DND-41 (cell line): ENCODE measurements at places on chromosomes 6 and 20.
A peak's percentile ranks its signal among the peaks of the same experiment; 100 is the strongest.

DNA sequence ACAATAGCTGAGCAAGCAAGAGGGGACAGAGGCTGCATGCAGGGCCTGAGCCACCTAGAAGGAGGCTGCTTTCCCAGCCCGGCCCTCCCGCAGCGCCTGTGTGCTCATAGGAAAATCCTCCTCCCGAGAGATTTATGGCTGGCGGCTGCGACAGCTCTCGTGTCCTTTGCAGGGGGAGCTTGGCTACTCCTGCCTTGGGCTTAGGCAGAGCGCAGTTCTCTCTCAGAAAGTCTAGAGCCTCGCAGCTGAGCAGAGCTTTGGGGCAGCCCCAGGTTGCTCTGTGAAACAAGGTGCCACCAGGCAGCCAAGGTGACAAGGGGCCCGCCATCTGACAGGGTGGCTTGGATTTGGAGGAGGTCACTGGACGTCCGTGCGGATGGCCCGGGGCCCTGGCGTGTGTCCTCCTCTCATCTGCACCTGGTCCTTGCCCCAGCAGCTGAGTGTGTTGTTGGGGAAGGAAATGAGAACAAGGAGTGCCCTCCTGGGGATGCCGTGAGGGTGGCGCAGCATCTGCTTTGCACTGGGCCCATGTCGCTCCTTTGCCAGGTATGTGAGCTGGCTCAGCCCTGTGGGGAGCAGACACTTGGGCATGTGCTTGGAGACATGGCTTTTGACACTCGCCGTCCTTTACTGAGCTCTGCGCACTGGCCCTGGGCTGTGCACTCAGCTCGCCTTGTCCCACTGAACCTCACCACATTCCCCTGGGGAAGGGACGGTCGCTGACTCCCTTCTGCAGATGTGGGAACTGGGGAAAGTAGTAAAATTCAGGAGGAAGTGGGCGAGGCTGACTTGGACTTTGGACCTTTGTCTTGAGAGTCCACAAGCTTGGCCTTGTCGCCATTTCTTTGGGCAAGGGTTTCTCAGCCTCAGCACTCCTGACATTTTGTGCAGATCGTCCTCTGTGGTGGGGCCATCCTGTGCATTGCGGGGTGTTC is 41.9 kb downstream of the EDN3 start:
- no peak for DNase-seq

DNA sequence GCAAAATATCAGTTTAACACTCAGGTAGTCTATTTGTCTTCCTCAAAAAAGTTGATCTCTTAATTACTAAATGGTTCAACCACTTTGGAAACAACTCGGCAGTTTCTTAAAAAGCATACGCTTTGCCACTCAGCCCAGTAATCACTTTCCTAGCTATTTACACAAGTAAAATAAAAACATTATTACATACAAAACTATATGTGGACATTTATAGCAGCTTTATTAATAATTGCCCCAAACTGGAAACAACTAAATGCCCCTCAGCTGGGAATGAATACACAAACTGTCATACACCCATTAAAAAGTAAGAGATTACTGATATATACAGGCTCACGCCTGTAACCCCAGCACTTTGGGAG is 7.4 kb downstream of the EEF1A1 start:
- no peak for DNase-seq

GRCh38 chr20:48986899-48987298 is 59.2 kb upstream of the CSE1L start:
- no peak for DNase-seq

- DNase-seq, result no peak
Measured at GRCh38 chr20:37375227-37375626, 29.3 kb downstream of the SRC start.

DNA sequence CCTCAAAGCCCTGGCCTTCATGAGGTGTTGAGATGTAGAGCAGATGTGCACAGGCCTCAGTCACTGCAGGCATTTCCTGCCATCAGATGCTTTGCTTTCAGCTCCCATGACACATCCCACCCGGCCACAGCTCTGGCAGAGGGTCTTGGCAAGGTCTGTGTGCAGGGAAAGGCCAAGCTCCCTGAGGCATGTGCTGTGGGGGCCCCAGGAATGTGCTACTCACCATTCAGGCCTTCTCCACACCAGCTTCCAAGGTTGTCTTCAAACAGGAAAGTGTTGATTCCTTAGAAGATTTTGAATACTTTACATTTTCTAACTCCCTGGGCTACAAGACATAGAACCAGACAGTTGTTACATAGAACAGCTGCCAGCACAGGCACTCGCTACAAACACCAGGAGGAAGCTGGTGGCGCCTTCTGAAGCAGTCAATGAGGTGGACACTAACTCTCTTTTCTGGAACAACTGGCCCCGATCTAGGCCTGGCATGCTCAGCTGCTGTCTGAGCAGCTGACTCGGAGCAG is 27.8 kb downstream of the CASS4 start:
- DNase-seq, result no peak

DNA sequence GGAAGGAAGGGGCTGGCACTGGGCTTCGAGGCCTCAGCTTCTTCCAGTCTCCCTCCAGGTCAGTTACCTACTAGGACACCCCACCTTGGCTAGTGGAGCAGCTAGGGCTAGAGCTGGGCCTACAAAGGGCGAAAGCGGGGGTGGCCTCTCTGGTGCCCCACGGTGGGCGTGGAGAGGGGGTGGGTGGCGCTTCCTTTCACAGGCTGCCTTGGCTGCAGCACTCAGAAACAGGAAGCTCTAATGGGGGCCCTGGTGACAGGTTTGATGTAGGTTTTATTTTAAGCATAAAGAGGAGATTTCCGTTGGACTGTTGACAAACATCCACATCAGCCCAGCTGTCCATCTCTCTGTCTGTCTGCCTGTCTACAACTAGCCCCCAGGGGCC is 13.4 kb downstream of the FAM110A start:
- peak; percentile 57 for DNase-seq

DNA sequence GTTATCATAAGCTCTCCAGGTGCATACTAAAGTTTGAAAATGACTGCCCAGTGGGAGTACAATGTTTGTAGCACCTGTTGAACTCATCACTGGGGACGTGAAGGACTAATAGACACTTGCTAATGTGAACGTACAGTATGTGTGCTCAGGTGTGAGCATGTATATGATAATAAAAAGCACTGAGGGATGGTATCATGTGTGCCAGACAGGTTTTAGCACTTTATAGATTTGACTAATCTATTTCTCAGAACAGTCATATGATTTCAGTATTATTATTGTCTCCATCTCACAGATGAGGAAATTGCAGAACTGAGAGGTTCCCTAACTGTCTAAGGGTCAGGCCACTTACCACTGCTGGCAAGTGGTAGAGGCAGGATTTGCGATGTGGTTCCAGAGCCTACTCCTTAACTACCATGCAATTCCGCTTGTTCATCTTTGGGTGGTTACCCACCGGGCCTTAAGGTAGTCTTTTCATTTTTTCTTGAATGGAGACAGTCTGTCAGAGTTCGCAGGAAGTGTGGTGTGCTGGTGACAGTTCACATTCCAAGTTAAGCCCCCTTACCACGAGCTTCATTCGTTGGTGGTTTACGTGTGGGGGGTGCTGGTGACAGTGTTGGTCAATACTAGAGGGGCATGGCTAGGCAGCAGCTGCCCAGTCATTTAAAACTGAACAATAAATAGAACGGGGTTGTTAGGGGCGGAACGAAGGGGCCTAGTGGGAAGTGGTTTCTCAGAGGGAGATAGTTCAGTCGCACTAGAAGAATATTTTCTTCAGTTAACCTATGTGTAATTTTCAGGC is 46.8 kb downstream of the RREB1 start:
- DNase-seq, result no peak
